ENCODE measurements at places on chromosomes 4 and X. TPM values are rescaled to one million over a fixed set of nuclear protein-coding genes. Genes with fewer than 3 reads are reported as not detected.
A peak's percentile ranks its signal among the peaks of the same experiment; 100 is the strongest.

NDNF gene
- 0.20 TPM for total RNA-seq

UGT2A3 gene
- total RNA-seq, result not detected

GRCh38 chr4:105990933-105991332, 95.7 kb downstream of the NPNT start:
- no peaks in the 10 kb centered on the region for H3K4me1 ChIP-seq
- H3K4me3 ChIP-seq, result no peak overlapping the region
- H3K36me3 ChIP-seq, result no peaks in the 10 kb centered on the region
- no peaks in the 10 kb centered on the region for H3K27me3 ChIP-seq
- DNase-seq, result peak; percentile 85
- H3K27ac ChIP-seq, result no peak overlapping the region

DNA sequence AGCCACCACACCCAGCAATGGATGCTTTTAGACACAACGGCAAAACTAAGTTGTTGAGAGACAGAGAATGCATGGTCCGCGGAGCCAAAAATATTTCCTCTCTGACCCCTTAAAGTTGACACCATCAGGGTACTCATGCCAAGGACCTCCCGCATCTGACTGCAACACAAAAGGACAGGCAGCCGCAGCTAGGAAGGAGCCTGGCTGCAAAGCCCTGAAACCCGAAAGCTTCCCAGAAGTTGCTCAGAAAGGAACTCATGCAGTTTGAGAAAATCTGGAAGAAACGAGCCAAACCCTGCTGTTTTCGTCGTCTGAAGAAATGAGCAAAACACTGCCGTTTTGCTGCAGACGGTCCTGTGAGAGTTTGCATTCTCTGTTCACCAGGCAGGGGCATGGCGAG, 16.5 kb downstream of the DHRSX start:
- H3K36me3 ChIP-seq, result no peaks in the 10 kb centered on the region
- no peaks in the 10 kb centered on the region for H3K27me3 ChIP-seq
- no peaks in the 10 kb centered on the region for H3K4me1 ChIP-seq
- H3K27ac ChIP-seq, result no peak overlapping the region
- H3K4me3 ChIP-seq, result no peak overlapping the region

DNA sequence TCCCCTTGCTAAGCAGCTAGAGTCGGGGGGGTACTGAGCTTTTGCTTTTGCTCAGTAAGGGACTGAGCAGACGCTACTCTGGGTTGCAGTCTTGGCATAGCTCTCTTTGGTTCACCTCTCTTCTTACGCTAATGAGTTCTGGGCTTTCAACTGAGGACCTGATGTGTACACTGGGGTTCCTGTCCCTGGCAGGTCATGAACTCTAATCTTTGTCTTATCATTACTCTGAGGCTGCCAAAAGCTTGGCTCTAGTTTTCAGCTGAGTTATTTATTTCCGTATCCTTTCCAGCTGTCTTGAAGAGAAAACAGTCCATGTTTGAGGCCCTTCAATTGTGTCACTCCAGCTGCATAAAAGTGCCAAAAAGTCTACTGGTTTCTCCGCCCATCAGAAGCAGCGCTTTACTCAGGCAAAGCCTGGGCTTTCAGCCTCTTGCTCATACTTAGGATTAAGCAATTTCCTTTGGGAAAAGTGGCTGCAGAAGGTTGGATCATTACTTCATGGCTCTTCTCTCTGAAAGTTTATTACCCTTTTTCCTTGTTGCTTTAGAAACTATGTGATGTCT, 121.0 kb upstream of the STOX2 start:
- H3K27me3 ChIP-seq, result no peaks in the 10 kb centered on the region
- no peak overlapping the region for H3K4me3 ChIP-seq
- H3K4me1 ChIP-seq, result no peaks in the 10 kb centered on the region

DNA sequence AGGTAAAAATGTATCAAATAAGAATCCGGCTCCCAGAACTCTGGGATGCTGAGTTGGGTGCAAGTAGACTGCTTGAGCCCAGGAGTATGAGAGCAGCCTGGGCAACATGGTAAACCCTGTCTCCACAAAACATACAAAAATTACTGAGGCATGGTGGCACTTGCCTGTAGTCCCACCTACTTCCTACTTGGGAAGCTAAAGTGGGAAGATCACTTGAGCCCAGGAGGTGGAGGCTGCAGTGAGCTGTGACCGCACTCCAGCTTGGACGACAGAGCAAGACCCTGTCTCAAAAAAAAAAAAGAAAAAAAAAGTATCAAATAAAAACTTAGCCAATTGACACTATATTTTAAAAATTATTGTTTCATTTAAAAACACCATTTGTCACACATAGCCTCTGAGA, 84.4 kb downstream of the FBXW7 start:
- no peak for DNase-seq
- peaks cover 7% of the 10 kb centered on the region for H3K4me1 ChIP-seq
- no peaks in the 10 kb centered on the region for H3K36me3 ChIP-seq
- no peak overlapping the region for H3K4me3 ChIP-seq
- H3K27me3 ChIP-seq, result no peaks in the 10 kb centered on the region

GRCh38 chr4:24279469-24279868, 304.9 kb downstream of the DHX15 start:
- H3K36me3 ChIP-seq, result no peaks in the 10 kb centered on the region
- no peaks in the 10 kb centered on the region for H3K4me1 ChIP-seq
- no peak for DNase-seq

GRCh38 chr4:73741031-73741749, 821 bp downstream of the CXCL8 start:
- no peaks in the 10 kb centered on the region for H3K36me3 ChIP-seq
- H3K4me3 ChIP-seq, result no peak overlapping the region
- peaks cover 6% of the 10 kb centered on the region for H3K4me1 ChIP-seq
- H3K27me3 ChIP-seq, result no peaks in the 10 kb centered on the region

DNA sequence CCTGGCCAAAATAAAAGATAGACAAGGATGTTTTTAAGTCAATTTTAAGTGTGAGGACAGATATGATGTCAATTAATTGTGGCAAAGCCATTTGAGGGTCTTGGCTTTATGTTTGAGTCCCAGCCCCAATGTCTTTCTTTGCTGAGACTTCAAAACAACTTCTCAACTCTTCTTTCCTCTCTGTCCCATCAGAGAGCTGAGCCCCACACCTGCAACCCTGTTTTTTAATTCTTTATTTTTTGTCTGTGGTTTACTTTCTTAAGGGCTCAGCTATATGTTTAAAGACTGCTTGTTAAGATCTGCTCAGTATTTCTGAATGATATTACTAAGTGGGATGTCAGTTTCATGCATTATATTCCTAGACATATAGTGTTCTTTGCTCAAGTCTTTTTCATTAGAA, 164.3 kb downstream of the HS3ST1 start:
- no peaks in the 10 kb centered on the region for H3K4me1 ChIP-seq
- DNase-seq, result no peak
- no peak overlapping the region for H3K27ac ChIP-seq
- H3K4me3 ChIP-seq, result no peak overlapping the region
- no peaks in the 10 kb centered on the region for H3K36me3 ChIP-seq
- H3K27me3 ChIP-seq, result no peaks in the 10 kb centered on the region

GRCh38 chrX:139930401-139930800, 2.5 kb downstream of the ATP11C start:
- no peaks in the 10 kb centered on the region for H3K36me3 ChIP-seq
- no peak overlapping the region for H3K27ac ChIP-seq
- DNase-seq, result no peak
- peaks cover 13% of the 10 kb centered on the region for H3K4me1 ChIP-seq

All from spleen (tissue), 13 donors.